ENCODE measurements at places on chromosomes 6 and 20. TPM values are rescaled to one million over a fixed set of nuclear protein-coding genes. Genes with fewer than 3 reads are reported as not detected.

- H3K36me3 ChIP-seq: peaks cover 40% of the 10 kb centered on the region
- no peak overlapping the region for H3K4me3 ChIP-seq
- no peak overlapping the region for H3K27ac ChIP-seq
- no peaks in the 10 kb centered on the region for H3K4me1 ChIP-seq
Observed at GRCh38 chr20:37361336-37361735, 15.4 kb downstream of the SRC start.

- no peak overlapping the region for H3K27ac ChIP-seq
- no peaks in the 10 kb centered on the region for H3K36me3 ChIP-seq
- no peaks in the 10 kb centered on the region for H3K27me3 ChIP-seq
- DNase-seq: no peak
- H3K4me1 ChIP-seq: no peaks in the 10 kb centered on the region
- no peak overlapping the region for H3K4me3 ChIP-seq
Observed at GRCh38 chr6:16493112-16493511, 254.7 kb downstream of the GMPR start.

FOXQ1 gene
- 41.3 TPM for total RNA-seq

- H3K27me3 ChIP-seq: no peaks in the 10 kb centered on the region
- no peak overlapping the region for H3K27ac ChIP-seq
- H3K4me3 ChIP-seq: no peak overlapping the region
- H3K4me1 ChIP-seq: no peaks in the 10 kb centered on the region
- no peaks in the 10 kb centered on the region for H3K36me3 ChIP-seq
Observed at GRCh38 chr20:9218531-9218961, 149.7 kb downstream of the PLCB4 start.

RIPPLY2 gene
- total RNA-seq: 0.36 TPM

DNA sequence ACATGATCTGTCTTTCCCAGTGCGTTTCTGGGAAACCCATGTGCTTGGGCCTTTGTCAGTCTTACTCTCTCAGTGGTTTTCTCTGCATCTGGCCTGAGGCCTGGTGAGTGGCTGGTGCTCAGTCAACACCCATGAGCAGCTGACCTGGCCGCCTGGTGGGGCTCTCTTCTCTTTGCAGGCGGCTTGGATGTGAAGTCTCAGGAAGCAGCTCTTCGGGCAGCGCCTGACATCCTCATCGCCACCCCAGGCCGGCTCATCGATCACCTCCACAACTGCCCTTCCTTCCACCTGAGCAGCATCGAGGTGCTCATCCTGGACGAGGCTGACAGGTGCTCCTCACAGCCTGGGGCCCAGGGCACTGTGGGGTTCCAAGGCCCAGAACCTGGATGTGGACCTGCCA lies 10.8 kb downstream of the DDX27 start:
- DNase-seq: no peak
- no peak overlapping the region for H3K27ac ChIP-seq
- H3K4me3 ChIP-seq: no peak overlapping the region

NMBR gene
- total RNA-seq: not detected

TRIM10 gene
- not detected for total RNA-seq

- H3K4me3 ChIP-seq: no peak overlapping the region
- H3K4me1 ChIP-seq: no peaks in the 10 kb centered on the region
- no peak overlapping the region for H3K27ac ChIP-seq
- H3K36me3 ChIP-seq: no peaks in the 10 kb centered on the region
- H3K27me3 ChIP-seq: no peaks in the 10 kb centered on the region
Observed at GRCh38 chr20:17406051-17406590, 125.1 kb downstream of the BFSP1 start.

DNA sequence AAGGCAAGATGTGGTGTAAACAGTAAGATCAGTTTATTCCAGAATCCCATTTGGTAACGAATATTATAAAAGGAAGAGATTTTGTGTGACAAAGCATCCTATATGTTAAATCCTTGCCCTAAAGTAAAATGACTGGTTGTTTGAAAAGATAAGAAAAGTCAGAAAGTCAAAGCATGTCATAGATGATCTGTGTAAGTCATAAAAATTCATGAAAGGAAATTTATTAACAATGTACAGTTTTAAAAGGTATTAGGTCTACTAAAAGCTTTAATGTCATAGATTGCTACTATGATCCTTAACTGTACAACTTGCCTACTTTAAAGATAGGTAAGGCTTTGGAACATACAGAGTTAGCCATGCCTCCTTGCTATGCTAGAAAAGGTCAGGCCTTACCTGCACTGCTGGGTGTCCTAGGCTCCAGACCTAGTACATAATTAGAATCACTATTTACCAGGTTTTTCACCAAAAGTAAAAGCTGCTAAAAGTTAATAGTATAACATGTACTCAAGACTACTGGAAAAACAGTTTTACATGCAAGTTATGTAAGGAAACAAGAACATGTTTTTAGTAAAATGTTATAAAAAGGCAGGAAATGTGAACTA lies 1090.1 kb upstream of the ADGRB3 start:
- H3K27ac ChIP-seq: no peak overlapping the region
- no peaks in the 10 kb centered on the region for H3K4me1 ChIP-seq
- no peaks in the 10 kb centered on the region for H3K36me3 ChIP-seq

CSE1L gene
- 105 TPM for total RNA-seq

RARS2 gene
- total RNA-seq: 54.9 TPM

All from endodermal cell (in vitro differentiated cells).